ENCODE measurements at places on chromosomes 1 and 21.

- DNase-seq: no peak
Observed at GRCh38 chr1:54805981-54806381, 4.9 kb upstream of the TTC22 start.

- no peak for DNase-seq
Observed at GRCh38 chr21:44965251-44966022, 25.6 kb downstream of the SLX9 start.

GRCh38 chr1:2206813-2207487 is 12.4 kb upstream of the FAAP20 start:
- no peak for DNase-seq

DNA sequence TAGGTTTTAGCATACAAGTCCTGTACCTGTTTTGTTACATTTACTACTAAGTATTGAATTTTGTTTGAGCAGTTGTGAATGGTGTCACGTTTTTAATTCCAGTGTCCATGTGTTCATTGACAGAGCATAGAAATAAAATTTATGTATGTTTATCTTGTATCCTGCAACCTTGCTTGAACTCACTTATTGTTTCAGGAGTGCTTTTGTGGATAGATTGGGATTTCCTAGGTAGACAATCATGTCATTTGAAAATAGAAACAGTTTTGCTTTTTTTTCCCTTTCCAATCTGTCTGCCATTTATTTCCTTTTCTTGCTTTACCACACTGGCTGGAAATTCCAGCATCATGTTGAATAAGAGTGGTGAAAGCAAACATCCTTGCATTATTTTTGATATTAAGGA is 15.0 kb upstream of the ABCG1 start:
- no peak for DNase-seq

- DNase-seq: no peak
Observed at GRCh38 chr1:191912517-191912916, 245.7 kb upstream of the RGS18 start.

DNA sequence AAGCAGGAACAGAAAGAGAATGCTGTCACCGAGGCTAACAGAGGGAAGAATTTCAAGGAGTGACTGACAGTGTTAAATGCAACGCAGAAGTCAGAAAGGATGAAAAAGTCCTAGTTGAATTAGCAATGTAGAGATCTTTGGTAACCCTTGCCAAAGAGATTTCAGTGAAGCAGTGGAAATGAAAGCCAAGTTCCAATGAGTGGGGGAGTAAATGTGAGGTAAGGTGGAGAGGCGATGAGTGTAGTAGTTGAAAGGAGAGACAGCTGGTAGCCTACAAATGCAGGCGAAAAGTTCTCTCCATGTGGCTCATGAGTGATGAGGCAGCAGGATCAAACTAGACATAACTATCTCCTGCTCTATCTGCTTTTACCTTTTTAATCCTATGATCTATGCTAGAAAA is 74.6 kb upstream of the IPO9 start:
- no peak for DNase-seq

All from esophagus squamous epithelium (tissue), 5 donors.